SW 1271 (cell line): ENCODE measurements at places on chromosomes 2 and 18.

- no peak for DNase-seq
These were observed 29.8 kb upstream of the YES1 start for GRCh38 chr18:841647-842370.

DNA sequence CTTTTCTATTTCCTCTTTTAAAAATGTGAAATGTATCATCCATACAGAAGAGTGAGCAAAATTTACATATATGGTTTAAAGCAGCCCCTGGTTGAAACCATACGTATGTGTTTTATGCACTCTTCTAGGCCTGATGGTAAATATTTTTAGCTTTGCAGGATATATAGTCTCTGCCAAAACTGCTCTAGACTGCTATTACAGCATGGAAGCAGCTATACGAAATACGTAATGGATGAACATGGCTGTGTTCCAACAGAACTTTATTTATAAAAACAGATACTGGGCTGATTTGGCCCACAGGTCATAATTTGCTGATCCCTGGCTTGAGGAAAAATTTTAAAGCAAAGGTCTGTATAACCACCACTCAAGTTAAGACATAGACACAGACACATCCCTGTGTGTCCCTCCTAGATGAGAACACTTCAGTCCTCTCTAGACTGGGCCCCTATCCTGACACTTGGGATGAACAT lies 42.5 kb upstream of the ATP8B1 start:
- no peak for DNase-seq

- DNase-seq, result no peak
These were observed 216.8 kb downstream of the UBE2E3 start for GRCh38 chr2:181197140-181197760.

GRCh38 chr2:40559175-40559574 lies 107.3 kb upstream of the SLC8A1 start:
- no peak for DNase-seq

- DNase-seq, result no peak
These were observed 21.7 kb downstream of the AKAIN1 start for GRCh38 chr18:5175378-5175777.

- no peak for DNase-seq
These were observed 40.1 kb upstream of the GRB14 start for GRCh38 chr2:164661349-164661748.

GRCh38 chr2:224994242-224994823 lies 47.9 kb downstream of the DOCK10 start:
- no peak for DNase-seq

- peak; percentile 87 for DNase-seq
These were observed 60.5 kb upstream of the POMC start for GRCh38 chr2:25228848-25229278.

GRCh38 chr18:7618891-7619442 lies 51.9 kb downstream of the PTPRM start:
- no peak for DNase-seq

DNA sequence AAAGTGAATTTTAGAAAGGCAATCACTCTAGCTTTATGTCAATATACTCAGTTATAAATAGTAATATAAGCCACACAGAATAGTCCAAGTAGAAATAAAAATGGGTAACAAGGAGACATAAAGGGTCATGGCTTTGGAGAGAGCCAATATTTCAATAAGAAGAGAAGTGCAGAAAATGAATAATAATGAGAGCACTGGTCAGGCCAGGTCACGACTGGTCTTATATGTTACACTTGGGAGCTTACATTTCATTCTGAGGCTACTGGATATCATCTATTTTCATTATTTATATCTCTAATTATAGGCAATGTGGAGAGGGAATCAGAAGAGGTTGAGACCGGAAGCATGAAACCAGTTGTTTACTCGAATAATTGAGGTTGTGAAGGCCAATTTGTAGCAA lies 180.8 kb upstream of the PID1 start:
- no peak for DNase-seq

- no peak for DNase-seq
These were observed 134.8 kb downstream of the GLI2 start for GRCh38 chr2:120870467-120870788.

DNA sequence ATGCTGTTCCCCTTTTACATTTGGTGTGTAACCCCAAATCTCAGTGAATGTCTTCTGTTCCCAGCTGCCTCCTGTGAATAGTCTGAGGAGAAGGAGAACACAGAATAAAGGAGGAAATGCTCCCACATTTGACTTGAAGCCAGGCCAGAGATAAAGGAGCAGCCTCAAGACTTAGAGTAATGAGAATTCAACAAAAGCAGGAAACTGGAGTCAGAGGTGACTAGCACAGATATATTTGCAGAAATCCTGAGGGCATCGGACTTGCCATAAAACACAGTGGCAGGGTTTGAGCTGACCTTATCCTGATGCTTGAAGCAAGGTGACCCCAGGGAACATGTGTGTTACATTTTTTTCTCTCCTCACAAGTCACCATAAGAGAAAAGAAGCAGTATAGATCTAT lies 291.4 kb upstream of the RND3 start:
- no peak for DNase-seq

GRCh38 chr18:6488956-6489355 lies 74.2 kb upstream of the L3MBTL4 start:
- no peak for DNase-seq

DNA sequence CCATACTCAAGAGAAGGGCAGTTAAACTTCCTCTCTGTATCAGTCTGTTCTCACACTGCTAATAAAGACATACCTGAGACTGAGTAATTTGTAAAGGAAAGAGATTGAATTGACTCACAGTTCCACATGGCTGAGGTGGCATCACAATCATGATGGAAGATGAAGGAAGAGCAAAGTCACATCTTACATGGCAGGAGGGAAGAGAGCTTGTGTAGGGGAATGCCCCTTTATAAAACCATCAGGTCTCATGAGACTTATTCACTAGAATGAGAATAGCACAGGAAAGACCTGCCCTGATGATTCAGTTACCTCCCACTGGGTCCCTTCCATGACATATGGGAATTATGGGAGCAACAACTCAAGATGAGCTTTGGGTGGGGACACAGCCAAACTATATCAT lies 1.4 kb upstream of the IL36B start:
- no peak for DNase-seq

- DNase-seq, result no peak
These were observed 67.5 kb downstream of the LPIN1 start for GRCh38 chr2:11813951-11814350.

DNA sequence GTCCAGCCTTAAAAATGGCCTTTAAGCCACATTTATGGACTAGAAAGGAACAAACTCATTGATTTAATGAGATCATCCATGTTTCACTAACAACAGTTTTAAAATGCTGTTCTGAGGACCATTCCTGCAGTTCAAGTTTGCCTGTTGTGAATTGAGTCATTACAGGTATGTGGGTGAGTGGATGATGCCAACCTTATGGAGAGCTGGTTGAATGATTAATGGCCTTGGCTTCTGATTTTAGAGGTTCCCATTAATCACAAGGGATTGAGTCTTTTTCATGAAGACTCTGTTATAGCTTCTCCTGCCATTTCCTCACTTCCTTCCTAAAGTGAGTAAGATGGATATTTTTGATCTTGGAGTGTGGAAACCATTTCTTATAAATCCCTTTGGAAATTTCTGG lies 459.8 kb upstream of the SLC14A2 start:
- no peak for DNase-seq

DNA sequence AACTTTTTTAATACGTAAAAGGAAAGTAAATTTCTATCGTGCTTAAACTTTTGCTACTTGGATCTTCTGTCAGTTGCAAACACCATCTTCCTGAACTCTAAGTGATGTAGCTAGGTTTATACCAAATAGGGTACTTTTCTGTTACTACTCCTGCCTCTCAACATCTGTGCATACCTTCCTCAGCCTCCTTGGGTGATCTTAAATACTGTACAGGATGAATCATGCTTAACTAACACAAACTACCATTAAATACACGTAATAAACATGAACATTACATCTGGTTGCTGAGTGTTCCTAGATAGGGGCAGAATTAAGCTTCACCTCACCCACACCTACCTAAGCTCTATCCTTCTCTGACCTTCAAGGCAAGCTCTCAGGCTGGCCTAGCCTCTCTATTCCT lies 398.0 kb downstream of the TXNL1 start:
- DNase-seq, result no peak

DNA sequence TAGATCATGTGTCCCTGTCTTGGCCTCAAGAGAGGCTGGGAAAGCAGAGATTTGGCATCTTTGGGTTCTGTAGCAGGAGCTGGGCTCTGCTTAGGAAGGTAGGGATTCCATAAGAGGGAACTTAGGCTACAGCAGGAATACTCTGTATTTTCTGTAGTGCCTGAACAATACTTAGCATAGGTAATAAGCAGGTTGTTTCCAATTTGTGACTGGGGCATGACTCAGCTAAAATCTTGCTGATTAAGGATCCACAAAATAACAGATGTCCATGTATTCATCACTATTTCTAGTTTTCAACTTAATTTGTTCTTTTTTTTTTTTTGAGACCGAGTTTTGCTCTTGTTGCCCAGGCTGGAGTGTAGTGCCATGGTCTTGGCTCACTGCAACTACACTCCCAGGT lies 68.5 kb downstream of the SMAD4 start:
- DNase-seq, result no peak

DNA sequence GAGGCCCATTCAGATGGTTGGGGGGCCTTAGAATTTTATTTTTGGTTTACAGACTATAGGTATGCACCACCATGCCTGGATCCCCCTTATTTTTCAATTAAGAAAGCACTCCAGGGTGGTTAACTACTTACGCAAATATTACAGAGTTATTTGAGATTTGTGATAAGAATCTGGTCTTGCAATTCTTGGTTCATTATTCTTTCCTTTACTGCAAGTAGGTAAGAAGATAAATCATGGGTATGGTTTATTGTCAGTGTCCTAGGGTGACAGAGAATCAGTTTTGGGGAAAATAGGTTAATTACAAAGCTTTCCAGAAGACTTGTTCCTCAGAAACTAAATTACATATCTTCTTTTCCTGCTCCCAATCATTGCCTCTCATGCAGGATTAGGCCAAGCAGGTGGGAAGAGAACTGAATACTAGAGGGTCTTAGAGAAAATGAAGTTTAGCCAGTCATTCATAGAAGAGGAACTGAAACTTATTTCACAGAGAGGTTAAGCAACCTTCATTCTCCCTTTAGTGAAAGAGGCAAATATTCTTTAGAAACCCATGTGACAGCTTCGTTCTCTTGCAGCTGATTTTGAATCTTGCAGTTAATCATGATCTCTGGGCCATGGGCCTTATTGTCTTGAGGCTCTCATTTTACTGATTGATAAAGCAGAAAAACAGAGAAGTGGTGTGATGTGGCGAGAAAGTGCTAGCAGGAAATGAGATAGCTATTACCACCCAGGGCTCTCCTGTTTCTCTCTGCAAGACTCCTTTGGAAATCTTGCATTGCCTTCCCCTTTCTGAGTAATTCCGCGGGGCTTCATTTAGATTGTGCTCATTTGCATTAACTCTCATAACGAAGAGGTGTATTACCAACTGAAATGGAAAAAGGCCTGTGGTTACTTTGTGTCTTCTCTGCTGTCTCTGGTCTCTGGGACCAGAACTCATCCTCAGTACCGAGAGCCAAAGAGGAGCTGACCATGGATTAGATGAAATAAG lies 44.8 kb upstream of the ARHGAP25 start:
- no peak for DNase-seq

- no peak for DNase-seq
These were observed 301.1 kb downstream of the PIK3C3 start for GRCh38 chr18:42255908-42256765.

- DNase-seq, result peak; percentile 66
These were observed 1.7 kb upstream of the STAMBP start for GRCh38 chr2:73827018-73827417.

GRCh38 chr2:228257379-228257778 lies 75.9 kb upstream of the SPHKAP start:
- no peak for DNase-seq

DNA sequence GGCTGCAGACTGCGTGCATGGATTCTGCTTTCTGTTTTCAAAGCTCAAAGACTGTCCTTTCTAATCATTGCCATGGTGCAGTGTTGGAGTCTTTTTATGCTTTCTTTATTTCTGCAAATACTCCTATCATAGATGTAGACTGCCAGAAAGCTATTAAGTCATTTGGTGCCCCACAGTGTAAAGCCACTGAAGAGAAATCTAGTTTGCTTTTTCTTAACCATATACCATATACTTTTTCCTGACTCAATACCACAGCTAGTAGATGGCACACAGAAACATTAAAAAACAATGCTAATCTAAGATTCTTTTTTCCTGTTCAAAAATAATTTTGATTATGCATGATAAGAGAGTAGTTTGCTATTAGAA lies 109.9 kb upstream of the RAB27B start:
- no peak for DNase-seq

- DNase-seq, result no peak
These were observed 112.8 kb upstream of the MAP4K3 start for GRCh38 chr2:39549718-39550464.

- no peak for DNase-seq
These were observed 73.1 kb downstream of the MEMO1 start for GRCh38 chr2:31937741-31938140.

DNA sequence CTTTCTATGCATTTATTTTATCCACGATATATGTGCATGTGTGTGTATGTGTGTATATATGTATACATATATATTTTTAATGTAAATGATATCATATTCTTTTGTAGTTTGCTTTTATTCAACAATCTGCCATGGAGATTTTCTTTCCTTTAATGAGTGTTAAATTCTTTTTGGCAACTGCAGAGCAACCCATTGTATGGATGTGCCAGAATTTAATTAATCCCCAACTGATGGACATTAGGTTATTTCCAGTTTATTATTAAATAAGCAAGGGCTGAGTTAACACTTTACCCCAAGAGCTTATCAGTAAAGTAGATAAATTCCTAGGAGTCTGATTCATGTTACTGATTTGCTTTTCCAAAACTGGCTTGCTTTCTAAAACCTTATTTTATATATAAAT lies 58.9 kb upstream of the CD28 start:
- DNase-seq, result no peak

GRCh38 chr18:10659594-10659993 lies 133.8 kb downstream of the NAPG start:
- no peak for DNase-seq

GRCh38 chr18:78579854-78580577 lies 399.6 kb upstream of the SALL3 start:
- DNase-seq, result no peak

- DNase-seq, result no peak
These were observed 10.7 kb upstream of the RBM45 start for GRCh38 chr2:178101321-178102079.

DNA sequence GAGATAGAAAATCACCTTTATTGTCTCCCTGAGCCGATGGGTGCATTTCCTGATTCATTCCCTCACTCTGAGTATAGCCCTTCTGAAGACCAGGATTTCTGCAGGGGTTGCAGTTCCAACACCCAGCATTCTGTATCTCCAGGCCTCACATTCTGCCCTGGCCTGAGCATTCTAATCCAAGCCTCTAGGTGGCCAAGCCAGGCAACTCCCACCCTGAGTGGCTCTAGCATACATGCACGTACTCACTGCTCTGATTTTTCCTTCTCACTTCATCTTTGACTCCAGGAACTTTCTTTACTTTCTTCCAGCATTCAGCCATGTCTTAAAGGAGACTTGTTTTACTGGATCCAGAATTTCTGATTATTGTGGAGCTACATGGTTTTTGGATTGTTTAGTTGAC lies 100.7 kb upstream of the STK39 start:
- DNase-seq, result peak; percentile 20
